ENCODE measurements at places on chromosomes 3 and 15.

DNA sequence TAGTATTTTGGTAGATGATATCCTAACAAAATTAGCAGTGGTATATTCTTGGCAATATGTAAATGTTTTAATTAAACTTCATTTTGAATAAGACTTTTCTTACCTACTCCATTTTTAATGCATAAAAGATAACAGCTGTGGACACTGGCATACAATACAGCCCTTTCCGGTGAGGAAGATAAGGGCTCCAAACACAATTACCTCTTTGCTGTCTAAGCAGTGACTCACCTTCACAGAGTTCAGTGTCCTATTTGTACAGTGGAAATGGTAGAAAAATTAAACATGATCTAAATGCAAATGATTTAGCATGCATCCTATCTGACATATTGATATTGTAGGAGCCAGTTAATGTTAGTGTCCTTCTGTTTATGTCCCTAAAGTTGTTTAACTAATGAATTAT is 969.4 kb downstream of the PLOD2 start:
- DNase-seq, result no peak

DNA sequence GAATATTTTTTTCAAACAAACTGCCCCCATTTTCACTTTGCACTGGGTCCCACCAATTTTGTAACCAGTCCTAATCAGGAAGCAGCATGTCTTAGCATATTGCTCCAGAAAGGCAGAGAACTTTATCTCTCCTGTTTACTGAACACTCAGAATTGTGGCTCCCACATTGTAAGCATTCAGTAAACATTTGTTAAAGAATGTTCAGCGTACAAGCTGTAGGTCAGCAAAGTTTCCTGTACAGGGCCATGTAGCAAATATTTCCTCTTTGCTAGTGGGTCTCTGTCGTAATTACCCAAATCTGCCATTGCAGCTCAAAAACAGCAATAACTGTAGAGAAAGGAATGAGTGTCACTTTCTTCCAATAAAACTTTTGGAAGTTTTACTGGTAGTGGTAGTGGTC is 393.3 kb downstream of the GRM7 start:
- no peak for DNase-seq

GRCh38 chr3:57646723-57647122 is 46.2 kb downstream of the DENND6A start:
- DNase-seq, result no peak

DNA sequence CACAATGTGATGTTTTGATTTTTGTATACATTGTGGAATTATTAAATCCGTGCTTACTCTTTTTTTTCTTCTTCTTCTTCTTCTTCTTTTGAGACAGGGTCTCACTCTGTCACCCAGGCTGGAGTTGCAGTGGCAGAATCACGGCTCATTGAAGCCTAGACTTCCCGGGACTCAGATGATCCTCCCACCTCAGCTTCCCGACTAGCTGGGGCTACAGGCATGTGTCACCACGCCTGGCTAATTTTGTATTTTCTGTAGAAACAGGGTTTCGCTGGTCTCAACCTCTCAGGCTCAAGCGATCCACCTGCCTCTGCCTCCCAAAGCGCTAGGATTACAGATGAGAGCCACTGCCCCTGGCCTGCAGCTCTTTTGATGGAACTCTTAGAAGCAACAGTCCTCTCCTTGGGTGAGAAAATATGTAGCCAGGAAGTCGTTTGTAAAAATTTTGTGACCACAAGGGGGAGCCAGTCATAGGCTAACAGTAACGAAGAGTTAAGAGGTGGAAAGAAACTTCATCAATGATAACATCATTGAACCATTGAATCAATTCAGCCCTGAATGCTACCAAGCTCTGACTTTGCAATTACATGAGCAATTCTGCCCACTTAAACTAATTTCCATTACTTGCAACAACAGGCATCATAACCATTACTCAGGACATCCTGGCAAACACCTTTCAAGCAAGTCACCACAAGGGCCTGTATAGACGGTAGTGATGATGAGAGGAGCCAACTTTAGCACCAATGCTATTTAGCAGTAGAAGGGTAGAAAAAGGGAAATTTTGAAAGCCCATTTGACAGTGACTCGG is 16.7 kb upstream of the CMTM7 start:
- DNase-seq, result peak; percentile 45

DNA sequence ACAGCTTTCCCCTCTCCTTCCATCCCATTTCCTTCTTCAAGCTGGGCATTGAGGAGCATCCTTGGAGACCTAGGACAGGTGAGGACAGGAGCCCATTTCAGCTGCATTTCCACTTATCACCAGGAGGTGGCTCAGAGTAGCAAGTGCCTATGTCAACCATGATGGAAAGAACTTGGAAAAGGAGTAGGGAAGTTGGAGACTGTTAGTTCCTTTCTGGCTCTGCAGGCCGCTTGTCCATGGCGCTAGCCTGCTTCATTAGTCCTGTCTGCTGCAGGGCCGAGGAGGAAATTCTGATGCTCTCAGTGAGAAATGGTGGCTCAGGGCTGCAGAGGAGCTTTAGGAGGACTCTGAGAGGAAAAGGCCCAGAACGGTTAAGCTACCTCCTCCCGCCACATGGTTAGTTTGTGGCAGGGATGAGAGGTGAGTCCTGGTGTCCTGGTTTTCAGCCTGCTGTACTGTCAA is 7.0 kb upstream of the CD276 start:
- peak; percentile 18 for DNase-seq

Data from GM12864 (cell line).